ENCODE measurements at places on chromosomes 12 and 14.

GRCh38 chr14:64696355-64696857, 7.8 kb upstream of the PLEKHG3 start:
- peak; percentile 49 for DNase-seq

DNA sequence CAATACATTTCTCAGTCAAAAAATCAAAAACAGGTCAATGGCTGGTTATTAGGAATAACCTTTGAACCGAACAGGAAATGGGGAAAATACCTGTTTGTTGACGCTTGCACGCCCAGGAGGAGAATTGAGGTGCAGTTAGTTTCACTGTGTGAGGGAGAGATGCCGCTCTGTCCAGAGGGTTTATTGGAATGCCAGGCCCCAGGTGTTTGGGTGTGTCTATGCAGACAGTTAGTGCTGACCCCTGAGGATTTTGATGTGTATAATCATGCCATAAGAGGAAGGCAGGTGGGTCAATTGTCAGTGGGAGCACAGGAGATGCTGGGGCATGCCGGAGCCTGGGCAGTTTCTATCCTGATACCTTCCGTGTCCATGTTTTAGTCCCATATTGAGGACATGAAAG, 100.8 kb upstream of the DIO3 start:
- no peak for DNase-seq

DNA sequence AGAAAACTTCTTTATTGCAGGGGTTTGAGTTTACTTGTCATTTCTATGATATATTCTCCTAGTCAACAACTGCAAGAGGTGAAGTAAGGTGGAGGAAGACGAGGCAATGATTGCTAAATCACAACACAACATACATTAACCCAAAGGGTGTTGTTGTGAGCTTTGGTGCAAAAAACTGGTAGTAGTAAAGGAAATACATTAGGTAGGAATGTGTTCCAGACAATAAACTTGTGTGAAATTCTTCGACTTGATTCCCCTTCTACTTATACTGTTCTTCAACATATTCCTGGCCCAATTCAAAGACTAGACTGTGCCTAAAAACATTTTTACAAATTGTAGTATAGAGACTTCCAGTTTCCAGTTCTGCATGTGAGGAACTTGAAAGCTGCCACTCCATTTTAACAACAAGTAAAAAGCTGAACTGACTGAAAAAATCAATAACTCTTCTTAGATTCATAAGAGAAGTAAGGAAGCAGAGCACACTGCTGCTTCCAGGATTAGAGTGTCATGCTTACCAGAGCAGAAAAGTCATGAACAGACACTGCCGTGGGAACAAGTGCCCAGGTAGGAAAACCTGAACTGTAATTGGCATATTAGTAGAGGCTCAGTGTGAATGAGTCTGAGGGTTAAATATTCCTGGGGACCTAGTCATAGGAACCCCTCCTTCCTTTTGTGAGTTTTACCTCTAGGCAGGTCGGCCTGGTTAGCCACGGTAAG, 22.2 kb downstream of the COX8C start:
- DNase-seq: no peak

DNA sequence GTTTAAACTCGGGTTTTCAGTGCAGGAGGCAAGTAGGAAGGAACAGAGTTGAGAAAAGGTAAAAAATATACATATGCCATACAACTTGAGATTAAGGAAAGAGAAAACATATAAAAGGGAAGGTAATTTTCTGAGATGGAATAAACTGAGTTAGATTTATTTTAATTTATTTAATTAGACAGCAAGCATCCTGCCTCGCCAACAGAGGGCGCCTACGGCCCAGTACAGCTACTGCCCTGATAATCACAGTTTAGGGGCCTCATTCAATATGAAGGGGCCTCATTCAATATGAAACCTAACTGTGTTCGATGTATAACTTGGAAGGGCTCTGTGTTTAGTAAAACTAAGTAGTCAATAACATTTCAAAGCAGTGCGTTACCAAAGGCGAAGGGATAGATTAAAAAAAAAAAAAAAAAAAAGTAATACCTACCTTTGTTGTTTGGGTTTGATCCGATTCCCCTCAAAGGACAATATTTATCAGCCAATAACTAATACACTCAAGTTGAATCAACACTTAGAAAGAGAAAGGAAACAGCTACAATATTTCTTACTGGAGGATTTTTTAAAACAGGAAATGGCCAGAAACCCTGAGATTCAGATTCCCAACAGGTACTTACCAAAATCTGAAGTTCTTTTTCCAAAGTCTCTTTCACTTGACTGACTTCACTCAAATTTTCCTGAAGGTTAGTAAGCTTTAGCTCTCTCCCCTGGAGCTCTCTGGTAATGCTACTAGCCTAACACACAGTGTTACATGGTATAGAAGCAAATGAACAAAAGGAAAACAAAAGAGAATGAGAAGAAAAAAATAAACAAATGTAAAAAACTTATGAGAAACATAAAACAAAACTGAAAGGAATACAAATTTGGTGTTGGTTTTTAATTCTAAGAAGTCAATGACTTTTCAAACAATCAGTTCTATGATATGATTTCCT, 70.0 kb upstream of the VPS33A start:
- DNase-seq: peak; percentile 39

- peak; percentile 78 for DNase-seq
These were observed 4.9 kb downstream of the ZBTB39 start for GRCh38 chr12:57001448-57001906.

DNA sequence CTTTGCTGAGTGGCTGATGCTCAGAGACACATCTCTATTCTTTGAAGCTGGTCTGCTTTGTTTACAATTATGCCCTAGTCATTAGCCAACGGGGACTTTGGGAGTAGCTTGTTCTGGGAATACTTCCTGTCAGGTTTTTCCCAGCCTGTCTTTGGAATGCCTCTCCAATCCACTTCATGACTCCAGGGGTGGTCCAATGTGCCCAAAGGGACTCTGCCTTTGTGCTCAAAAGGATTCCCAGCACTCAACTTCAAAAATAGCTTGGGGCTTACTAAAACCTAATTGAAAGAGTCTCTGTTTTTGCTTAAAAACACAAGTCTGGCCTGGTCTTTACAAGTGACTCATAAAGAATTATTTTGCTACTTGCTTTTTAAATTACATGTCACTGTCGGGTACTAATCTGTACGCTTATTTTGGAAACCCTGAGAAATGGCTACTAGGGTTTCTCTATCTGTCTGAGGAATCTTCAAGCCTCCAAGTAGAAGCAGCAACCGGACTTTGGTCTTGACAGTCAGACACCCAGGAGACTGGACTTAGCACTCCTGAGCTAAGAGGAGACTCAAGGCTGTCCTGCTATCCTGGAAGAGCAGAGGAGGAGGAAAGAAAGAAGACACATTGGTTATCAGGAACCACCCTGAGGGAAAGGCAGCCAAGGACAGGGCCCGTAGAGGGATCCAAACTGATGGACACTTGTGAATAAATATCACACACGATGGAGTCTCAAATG, 20.7 kb downstream of the PHLDA1 start:
- DNase-seq: no peak

GRCh38 chr12:1592444-1593173, 1.8 kb downstream of the FBXL14 start:
- peak; percentile 69 for DNase-seq

DNA sequence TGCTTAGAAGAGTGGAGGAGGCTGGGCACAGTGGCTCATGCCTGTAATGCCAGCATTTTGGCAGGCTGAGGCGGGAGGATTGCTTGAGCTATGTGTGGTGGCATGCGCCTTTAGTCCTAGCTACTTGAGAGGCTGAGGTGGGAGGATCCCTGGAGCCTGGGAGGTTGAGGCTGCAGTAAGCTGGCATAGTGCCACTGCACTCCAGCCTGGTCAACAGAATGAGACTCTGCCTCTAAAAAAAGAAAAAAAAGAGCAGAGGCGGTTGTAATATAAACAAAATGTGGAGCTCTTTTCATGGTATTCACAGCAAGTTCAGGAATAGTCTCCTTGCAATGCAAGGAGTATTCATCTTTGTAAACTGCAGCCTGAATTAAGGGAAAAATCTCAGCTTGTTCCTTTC, 27.2 kb downstream of the ARID2 start:
- no peak for DNase-seq

- no peak for DNase-seq
These were observed 67.2 kb downstream of the HECTD4 start for GRCh38 chr12:112314981-112315380.

DNA sequence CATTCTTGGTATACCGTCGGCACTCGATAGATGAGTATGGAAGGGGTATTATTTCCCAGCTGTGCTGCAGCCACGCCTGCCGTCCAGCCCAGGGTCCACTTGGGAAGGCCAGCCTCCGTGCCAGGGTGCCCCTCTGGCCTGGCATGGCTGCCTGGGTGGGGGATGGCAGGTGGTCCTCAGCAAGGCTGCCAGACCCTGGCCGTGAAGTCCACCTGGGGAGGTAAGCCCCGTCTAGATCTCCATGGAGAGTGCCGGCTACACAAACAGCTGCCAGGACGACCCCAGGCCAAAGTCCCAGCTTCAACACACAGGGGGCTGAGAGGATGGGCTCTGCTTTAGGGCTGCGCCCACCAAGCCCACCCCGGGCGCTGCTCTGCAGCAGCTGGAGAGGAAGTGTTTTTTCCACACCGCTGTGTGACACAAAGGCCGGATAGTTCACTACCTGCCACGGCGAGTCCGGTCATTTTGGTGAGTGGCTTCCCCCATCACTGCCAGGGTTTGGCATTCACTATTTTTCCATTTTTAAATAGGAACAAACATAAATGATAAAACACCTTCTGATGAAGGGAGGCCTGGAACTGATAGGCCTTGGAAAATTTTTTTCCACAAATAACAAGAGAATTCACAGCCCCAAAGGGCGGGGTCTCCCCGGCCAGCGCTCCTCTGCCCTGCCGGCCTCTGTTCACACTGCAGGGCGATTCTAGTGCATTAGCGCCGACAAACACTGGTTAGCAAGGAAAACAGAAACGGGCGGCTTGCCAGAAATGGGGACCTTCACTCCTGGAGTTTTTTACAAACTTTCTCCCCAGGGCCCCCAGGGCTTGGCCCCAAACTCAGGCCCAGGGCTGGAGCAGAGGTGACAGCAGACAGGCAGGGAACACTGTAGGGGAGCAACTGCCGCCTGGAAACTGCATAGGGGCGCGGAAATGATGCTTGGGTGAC, 161.5 kb downstream of the CALM1 start:
- DNase-seq: no peak

DNA sequence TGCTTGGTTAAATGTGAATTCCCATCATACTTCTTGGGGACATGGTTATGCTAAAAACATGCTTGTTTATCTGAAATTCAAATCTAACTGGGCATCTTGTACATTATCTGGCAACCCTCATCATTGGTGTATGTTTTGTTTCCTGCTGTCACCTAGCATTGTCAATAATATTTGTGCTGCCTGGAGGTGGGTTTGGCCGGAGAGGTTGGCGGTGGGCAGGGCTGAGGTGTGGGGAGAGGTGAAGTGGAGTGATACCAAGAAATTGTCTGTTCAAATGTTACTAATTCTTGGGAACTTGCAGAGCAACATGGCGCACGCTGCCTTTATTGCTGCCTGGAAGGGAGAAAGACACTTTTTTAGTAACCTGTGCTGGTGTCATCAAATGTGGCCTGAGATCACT, 280.5 kb downstream of the VRK1 start:
- no peak for DNase-seq

DNA sequence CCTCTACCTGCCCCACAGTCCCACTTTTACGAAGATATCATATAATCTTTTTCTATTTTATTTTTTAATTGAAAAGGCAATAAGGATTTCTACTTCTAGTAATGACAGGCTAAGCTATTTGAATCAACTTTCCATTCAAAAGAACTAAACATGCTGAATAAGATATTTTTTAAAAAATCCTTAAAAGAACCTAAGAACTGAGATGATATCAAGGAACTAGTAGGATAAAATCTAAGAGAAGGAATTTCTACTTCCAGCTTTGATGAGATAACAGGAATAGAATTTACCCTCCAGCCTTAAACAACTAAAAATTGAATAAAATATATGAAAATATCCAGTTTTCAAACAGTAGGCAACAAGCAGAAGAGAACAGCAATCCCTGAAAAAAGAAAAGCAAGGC, 69.0 kb downstream of the TMEM116 start:
- DNase-seq: no peak

GRCh38 chr12:26982866-26983265, 31.3 kb downstream of the TM7SF3 start:
- no peak for DNase-seq

DNA sequence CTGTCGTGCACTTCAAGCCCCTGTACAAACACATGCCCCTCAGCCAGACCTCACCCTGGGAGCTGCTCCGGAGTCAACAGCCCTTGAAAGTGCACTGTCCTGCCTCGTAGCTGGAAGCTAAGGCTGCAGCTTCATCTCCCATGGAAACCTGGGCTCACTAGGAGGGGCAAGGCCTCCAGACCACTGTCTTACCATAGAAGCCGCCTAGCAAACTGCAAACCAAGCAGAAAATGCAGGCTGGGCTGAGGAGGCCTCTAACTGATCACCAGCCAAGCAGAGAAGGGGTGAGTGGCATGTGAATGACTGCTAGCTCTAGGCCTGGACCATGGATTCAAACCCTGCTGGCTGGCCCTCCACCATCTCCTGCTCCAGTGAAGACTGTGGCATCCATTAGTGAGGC, 340.2 kb downstream of the CACNA1C start:
- DNase-seq: no peak

DNA sequence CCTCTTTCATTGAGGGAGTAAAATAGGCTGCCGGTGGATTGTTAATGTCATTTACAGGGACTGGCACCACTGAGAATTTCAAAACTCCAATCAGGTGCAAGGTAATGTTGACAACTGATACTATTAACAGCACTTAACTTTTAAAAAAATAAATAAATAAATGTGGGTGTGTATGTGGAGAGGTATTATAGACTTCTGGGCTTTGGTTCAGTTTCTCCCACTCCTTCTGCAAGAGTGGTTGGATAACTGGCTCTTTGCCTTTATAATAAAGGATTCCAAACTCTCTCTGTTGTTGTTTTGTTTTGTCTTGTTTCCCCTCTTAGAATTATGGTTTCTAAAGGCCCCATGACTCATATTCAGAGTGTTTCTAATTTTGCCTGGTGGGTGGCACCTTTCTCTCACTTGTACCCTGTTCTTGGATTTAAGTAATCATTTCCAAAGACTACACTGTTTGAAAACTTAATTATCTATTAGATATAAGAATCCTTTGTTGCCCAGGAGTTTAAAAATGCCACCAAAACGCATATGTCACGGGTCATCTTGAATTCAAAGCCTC, 151.6 kb upstream of the ARID2 start:
- no peak for DNase-seq

- DNase-seq: no peak
These were observed 16.5 kb downstream of the PTGES3 start for GRCh38 chr12:56671608-56672007.

DNA sequence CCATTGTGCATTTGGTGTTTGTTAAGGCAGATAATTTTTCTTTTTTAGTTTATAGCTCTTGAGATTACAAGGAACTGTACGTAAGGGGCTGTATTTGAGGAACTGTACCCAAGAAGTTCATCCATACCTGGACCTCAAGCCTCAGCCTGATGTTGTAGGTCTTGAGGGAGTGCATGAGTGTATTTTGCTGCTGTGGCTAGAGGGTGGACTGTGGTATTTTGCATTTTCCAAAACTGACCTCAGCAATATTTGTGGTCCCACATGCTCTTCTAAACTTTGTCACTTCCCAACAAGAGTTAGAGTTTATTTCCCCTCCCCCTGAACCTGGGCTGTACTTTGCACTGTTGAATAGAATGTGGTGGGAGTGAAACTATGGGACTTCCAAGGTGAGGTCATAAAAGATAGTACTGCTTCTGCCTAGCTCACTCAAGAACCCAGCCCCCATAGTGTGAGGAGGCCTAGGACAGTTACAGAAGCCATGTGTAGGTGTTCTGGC, 42.2 kb upstream of the FBXO33 start:
- no peak for DNase-seq

GRCh38 chr12:16849473-16849872, 243.5 kb upstream of the LMO3 start:
- DNase-seq: no peak

GRCh38 chr12:94534774-94535509, 75.3 kb upstream of the CEP83 start:
- no peak for DNase-seq

- no peak for DNase-seq
These were observed 20.4 kb downstream of the DLK1 start for GRCh38 chr14:100747021-100747586.
